ENCODE measurements at places on chromosomes 3 and 15. TPM values are rescaled to one million over a fixed set of nuclear protein-coding genes. Genes with fewer than 3 reads are reported as not detected.

Gene TM4SF18
- total RNA-seq = 1.2 TPM

Gene HRG
- not detected for total RNA-seq

Gene SLC9C1
- total RNA-seq = not detected

Gene HCLS1
- total RNA-seq = 3.5 TPM

Gene SLC24A5
- not detected for total RNA-seq

Gene GOLGA8O
- 1.6 TPM for total RNA-seq

Gene CYP1A1
- total RNA-seq = not detected

Gene GOLGA8H
- total RNA-seq = 0.15 TPM

Gene RAMAC
- total RNA-seq = 17.2 TPM

Gene CCDC39
- not detected for total RNA-seq

Gene MYL3
- total RNA-seq = 1.7 TPM

Gene ZCWPW2
- total RNA-seq = 0.68 TPM

Gene GOLGA6B
- total RNA-seq = not detected

Gene CHRNA3
- total RNA-seq = not detected

Gene EFHB
- total RNA-seq = 4.4 TPM

Gene SHF
- total RNA-seq = 3.5 TPM

Gene PYGO1
- 7.1 TPM for total RNA-seq

Gene CEMIP
- 73.9 TPM for total RNA-seq

Gene RARRES1
- 26.0 TPM for total RNA-seq

Gene HTR3C
- not detected for total RNA-seq

Gene SNX4
- 34.7 TPM for total RNA-seq

Gene SNTN
- not detected for total RNA-seq
